Activated T-cell treated with anti-CD3 and anti-CD28 coated beads for 24 hours (primary cell): ENCODE measurements at places on chromosomes 2 and 18.

- no peak for DNase-seq
Observed at GRCh38 chr2:61485281-61485680, 14.4 kb upstream of the USP34 start.

GRCh38 chr2:129734343-129735034 is 245.0 kb upstream of the RAB6C start:
- DNase-seq: no peak

DNA sequence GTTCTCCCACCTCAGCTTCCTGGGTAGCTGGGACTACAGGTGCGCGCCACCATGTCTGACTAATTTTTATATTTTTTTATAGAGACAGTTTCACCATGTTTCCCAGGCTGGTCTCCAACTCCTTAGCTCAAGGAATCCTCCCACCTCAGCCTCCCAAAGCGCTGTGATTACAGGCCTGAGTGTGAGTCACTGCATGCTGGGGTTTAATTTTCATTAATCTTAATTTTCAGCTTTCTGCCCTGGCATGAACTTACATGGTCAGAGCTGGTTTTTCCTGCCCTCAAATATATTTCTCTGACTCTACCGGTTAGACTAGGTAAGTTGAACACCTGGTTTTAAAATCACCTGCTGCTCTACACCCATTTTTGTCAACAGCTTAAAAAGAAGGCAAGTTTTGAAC is 3.1 kb downstream of the MARCHF7 start:
- no peak for DNase-seq

DNA sequence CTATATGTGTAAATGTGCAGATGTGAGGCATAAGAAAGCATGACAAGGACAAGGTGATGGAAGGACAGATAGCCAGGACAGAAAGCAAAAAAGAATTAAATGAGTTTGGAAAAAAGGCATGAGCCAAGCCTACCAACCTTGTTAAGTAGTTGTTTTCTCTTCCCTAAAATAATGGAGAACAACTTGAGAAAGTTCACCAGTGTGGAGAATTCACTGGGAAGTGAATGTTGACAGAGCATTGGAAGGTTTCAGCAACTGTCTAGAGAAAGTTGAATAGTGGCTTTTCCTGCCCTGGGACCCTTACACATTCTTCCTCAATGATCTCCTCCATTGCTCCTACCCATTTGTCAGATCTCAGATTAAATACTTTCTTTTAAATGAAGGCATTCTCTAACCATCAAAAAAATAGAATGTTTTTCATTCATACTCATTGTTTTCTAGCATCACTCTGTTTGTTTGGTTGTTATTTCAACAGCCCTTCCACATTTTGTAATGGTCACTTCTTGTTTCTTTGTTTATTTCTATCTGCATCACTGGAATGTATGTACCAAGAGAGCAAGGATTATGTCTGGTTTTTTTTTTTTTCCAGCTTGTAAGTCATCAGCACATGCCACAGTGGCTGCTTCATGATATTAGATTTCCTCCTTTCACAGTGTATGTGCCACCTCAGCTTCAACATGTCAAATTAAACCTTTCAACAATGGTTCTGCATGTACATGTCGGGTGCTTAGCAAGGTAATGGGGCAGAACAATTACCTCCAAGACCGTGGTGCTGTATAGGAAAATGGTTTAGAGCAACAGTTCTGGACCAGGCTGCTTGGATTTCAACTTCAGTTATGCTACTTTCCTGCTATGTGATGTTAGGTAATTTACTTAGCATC is 586.0 kb upstream of the VRK2 start:
- DNase-seq: no peak

DNA sequence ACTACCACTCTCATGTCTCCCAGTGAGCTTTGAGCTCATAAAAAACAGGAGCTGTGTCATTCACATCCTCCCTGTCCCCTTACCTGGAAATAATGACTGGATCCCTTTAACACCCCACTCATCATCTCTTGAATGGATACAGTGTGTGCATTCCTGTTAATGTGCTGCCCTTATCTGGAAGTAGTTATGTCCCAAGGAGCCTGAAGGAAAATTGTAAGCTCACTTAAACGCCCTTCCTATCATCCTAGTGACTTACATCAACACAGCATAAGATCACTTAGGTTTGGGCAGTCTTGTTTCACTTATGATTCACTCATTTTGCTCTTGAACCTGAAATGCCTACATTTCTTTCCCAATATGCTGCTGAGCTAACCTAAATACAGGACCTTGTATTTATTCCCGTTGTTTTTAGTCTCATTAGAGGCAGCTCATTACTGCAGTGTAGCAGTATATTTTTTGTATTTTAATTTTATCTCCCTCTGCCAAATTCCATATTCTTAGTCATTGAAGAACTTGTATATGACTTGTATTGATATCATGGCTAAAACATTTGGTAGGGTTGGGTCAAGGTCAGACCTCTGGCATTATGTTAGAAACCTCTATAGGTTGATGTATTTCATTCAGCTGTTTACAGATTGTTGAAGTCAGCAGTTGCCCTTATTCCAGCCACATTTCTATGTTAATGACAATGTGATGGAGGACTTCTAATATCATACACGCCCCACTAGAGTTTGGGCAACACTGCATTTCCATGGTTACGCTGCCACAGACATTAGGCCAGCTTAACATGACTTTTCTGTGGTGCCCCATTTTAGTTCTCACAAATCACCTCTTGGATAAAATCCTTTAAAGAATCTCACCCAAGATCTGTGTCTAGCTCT is 72.9 kb downstream of the PKP4 start:
- no peak for DNase-seq

DNA sequence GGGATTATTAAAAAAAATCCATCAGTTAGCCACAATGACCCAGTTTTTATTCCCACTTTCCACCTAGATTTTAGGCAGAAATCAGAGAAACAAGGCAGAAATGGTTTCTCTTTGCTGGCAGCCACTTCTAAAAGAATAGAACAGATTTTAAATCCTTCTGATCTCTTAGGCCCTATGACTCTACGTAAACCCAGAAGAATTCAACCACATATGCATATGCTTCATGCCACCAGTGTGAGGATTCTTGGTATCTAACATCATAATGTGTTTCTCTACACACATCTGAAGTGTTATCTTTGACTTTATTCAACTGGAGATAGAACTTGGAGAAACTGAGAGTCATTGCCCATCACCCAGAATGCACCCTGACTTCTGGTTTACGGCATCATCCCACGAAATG is 128.7 kb upstream of the TANK start:
- DNase-seq: no peak

DNA sequence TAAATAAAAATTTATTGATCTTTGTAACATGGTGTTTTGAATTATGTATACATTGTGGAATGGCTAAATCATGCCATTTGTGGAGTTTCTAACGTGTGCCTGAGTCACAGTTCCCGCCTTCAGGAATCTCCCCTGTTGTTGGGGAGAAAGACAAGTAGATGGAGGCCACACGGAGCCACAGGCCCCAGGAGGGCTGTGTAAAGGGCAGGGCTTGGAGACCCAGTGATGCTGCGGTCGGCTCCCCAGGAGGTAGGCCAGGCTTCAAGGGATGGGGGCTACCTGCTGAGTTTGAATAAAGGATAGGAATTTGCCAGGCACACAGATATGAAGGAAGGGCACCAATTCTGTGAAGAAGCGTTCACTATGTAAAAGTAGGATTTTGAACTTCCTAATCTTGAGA is 257.1 kb downstream of the GBX2 start:
- no peak for DNase-seq

DNA sequence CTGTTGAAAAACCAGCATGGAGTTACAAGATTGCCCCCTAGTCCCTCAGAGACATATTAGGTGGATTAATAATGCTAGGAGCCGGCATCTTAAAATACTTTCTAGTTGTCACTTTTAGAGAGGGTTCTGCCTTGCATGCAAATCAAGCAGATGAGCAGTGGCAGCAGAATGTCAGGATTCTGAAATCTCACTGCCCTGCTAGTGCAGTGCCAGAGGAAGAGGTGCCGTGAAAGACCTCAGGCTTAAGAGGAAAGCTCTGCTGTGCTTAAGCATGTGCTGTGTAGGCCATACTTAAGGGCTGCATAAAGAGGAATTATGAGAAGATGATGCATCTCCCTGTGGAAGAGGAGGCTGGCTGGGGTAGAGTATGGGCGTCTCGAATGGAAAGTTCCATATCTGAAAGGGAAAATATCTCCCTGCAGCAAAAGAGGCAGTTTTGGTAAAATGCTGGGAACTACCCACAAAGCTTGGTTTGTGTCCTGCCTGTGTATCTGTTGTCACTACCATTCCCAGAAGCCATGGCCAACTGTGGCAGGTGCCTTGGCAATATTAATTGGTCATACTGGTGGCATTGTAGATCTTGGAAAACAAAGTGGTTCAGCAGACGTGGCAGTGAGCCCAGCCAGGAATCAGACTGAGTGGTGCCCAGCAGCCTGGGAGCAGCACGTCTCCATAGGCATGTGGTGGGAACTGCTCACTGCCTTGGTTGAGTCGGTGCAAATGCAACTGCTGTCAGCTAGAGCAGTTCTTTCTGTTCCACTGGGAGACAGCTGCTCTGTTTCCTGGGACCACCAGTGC is 131.9 kb downstream of the EVA1A start:
- no peak for DNase-seq

DNA sequence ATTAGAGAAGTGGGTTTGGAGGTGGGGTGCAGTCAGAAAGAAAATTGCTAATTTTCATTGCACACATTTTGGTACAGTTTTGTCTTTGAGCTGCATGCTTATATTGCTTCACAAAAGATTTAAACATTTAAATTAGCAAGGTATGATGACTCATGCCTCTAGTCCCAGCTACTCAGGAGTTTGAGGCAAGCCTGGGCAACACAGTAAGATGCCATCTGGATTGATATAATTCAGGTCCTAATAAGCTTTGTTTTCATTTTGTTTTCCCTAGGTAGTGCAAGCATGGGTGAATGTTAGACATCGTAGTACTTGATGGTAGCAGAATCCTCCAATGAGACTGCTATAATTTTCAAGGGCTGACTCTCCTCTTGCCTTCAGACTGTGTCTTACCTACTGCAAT is 396.7 kb upstream of the RGPD4 start:
- DNase-seq: no peak

DNA sequence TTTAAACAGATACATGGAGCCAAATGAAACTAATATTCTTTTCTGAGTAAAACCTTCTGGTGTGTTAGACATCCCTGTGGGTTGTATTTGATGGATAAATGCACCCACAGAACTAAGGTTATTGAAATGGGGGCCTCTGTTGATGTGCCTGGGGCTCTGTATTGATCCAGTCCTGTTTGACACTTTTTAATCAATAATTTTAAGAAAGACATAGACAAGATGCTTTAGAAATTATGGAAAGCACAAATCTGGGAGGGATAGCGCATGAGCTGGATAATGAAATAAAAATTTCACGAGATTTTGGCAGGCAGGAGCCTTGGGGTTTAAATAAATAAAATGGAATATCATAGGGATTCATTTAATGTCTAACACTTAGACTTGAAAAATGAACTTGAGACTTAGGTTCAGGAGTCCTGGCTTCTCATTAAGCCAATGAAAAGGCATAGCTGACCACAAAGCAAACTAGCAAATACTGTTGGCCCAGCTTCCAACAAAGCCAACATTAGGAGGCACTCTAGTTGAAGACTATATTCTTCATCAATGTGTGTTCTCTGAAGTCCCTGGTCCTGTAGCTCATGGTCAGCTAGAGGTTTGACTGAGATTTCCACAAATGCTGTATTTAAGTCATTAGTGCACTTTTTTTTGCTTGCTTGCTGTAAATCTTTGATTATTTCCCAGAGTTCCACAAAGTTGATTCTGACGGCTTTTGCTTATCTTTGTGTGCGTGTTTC is 64.2 kb upstream of the SH3RF3 start:
- no peak for DNase-seq

DNA sequence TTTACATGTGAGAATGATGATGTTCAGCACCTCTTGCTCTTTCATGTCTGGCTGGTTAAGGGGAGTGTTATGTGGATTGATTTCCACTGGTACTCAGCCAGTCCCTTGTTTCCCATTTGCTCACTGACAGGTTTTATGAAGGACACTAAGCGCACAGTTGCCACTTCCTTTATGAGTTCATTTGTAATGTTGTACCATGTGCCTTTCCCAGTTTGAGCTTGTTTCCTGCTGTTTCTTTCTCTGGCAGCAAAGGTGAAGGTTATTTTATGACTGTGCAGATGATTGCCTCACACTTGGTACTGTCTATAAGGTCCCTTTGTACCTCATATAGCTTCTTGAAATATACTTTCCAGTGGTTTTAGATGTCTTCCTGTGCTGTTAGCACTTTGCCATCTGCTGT is 1700.5 kb upstream of the TMEFF2 start:
- DNase-seq: no peak

- no peak for DNase-seq
Observed at GRCh38 chr18:3852321-3852720, 402.3 kb downstream of the TGIF1 start.

DNA sequence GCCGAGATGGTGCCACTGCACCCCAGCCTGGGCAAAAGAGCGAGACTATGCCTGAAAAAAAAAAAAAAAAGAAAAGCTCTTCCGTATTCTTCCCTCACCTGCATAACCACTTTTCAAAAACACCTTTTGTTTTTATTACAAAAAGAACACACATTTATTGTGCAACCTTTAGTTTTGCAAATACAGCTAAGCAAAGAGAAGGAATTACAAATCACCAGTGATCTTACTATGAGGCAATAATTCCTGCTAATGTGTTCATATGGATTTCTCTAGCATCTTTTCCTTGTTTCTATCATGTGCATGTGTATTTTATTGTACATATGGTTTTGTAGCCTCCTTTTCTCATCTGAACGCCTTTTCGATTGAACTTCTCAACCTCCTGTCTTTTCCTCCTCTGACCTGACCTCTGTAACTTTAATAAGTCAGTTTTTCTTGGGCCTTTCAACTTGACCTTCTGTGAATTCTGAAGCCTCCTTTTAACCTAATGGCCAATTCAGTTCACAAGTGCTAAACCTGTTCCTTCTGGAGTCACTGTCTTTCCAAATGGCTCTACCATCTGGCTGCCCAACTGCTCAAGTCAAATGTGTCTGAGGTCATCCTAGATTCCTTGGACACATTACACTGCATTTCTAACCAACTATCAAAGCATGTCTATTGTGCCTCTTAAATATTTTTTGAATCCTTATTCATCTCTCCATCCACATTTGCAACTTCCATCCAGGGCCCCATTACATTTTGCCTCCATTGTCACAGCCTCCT is 59.1 kb upstream of the DAPL1 start:
- DNase-seq: no peak

DNA sequence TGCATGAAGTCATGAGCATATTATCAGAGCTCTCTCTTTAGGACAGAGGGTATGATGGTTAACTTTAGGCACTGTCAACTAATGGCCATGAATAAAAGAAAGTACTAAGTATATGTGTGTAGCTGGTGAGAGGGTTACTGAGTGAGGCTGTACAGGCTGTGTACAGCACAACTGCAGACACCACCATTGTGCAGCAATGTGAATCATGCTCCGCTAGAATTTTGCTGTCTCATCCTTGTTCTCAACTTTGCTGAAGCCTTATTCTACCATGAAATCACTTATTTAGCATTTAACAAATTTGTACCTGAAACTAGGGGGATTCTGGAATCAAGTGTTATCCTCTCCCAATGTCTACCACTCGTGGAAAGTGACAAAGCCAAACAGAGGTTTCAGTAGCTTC is 414.9 kb downstream of the PLCL1 start:
- DNase-seq: no peak

DNA sequence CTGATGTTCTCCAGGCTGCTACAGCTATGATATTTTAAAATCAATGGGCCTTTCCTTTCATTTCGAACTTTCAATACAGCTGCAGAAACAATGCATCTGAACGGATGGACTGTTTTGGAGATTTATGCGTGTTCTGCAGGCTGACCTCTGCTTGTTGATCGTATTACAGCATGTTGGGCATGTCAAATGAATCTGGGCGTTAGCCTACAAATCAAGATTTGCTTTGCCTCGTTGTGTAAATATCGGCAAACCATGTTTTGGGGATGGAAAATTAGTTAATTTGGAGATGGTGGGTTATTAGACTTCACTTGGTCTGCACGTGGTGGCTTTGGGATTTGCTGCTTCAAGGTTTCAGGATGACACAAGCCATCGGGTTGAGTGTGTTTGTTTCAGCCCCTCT is 129.3 kb downstream of the AGAP1 start:
- no peak for DNase-seq
